ENCODE measurements at places on chromosomes 4 and X. TPM values are rescaled to one million over a fixed set of nuclear protein-coding genes. Genes with fewer than 3 reads are reported as not detected.

- H3K36me3 ChIP-seq = no peaks in the 10 kb centered on the region
- H3K4me3 ChIP-seq = no peak overlapping the region
- H3K27ac ChIP-seq = no peak overlapping the region
- no peaks in the 10 kb centered on the region for H3K27me3 ChIP-seq
- no peaks in the 10 kb centered on the region for H3K4me1 ChIP-seq
Observed at GRCh38 chrX:43870011-43870410, 12.2 kb downstream of the MAOB start.

- DNase-seq = no peak
- H3K27me3 ChIP-seq = peaks cover 34% of the 10 kb centered on the region
- no peak overlapping the region for H3K4me3 ChIP-seq
- H3K4me1 ChIP-seq = no peaks in the 10 kb centered on the region
- H3K36me3 ChIP-seq = no peaks in the 10 kb centered on the region
- H3K27ac ChIP-seq = no peak overlapping the region
Observed at GRCh38 chrX:139207655-139208054, 322.9 kb upstream of the F9 start.

DNA sequence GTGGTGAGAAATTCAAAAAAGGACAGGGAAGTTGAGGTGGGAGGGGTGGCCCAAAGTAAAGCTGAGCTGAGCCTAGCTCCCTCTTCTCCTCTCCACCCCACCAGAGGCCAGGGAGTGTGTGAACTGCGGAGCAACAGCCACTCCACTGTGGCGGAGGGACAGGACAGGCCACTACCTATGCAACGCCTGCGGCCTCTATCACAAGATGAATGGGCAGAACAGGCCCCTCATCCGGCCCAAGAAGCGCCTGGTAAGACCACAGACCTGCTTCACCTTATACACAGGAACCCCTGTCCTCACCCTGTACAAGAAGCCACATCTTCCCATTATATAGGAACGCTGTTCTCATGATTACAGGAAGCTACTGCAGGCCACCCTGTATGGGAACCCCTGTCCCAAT, 5.8 kb downstream of the GATA1 start:
- H3K4me3 ChIP-seq = no peak overlapping the region
- H3K36me3 ChIP-seq = peaks cover 5% of the 10 kb centered on the region
- H3K27ac ChIP-seq = no peak overlapping the region

- H3K4me3 ChIP-seq = no peak overlapping the region
- no peaks in the 10 kb centered on the region for H3K27me3 ChIP-seq
- H3K36me3 ChIP-seq = peaks cover 3% of the 10 kb centered on the region
- no peak for DNase-seq
- H3K4me1 ChIP-seq = no peaks in the 10 kb centered on the region
Observed at GRCh38 chrX:76802708-76803107, 375.2 kb downstream of the MAGEE1 start.

DNA sequence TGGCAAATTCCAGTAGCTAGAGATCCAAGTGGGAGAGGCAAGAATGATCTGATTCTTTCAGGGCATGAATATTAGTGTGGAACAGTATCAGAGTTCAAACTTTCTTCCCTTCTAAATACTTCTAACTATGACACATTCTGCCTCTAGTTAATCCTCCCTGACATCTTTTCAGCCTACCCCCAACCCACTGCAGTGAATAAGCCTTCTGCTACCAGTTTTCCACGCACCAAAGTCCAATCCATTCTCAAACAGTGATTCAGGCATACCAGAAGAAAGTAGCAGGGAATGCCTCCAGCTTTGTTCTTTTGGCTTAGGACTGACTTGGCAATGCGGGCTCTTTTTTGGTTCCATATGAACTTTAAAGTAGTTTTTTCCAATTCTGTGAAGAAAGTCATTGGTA, 155.4 kb upstream of the FTHL17 start:
- no peaks in the 10 kb centered on the region for H3K4me1 ChIP-seq
- no peaks in the 10 kb centered on the region for H3K36me3 ChIP-seq
- DNase-seq = no peak
- no peak overlapping the region for H3K4me3 ChIP-seq
- H3K27ac ChIP-seq = no peak overlapping the region
- no peaks in the 10 kb centered on the region for H3K27me3 ChIP-seq

CTAG2 gene
- not detected for total RNA-seq

All from H9 (cell line).